Stimulated activated CD8-positive, alpha-beta memory T cell treated with anti-CD3 and anti-CD28 coated beads, Interleukin-4, amount 100 ng/mL, for 4 hours (primary cell): ENCODE measurements at places on chromosomes 16 and 17.

GRCh38 chr16:51621610-51622009 lies 470.5 kb upstream of the SALL1 start:
- DNase-seq: no peak

- no peak for DNase-seq
Observed at GRCh38 chr16:12082226-12082887, 105.8 kb downstream of the SNX29 start.

GRCh38 chr16:57531253-57531575 lies 5.2 kb downstream of the CCDC102A start:
- DNase-seq: no peak

- DNase-seq: no peak
Observed at GRCh38 chr16:3063625-3064386, 1.6 kb upstream of the IL32 start.

GRCh38 chr17:79549141-79549915 lies 61.5 kb downstream of the RBFOX3 start:
- no peak for DNase-seq

DNA sequence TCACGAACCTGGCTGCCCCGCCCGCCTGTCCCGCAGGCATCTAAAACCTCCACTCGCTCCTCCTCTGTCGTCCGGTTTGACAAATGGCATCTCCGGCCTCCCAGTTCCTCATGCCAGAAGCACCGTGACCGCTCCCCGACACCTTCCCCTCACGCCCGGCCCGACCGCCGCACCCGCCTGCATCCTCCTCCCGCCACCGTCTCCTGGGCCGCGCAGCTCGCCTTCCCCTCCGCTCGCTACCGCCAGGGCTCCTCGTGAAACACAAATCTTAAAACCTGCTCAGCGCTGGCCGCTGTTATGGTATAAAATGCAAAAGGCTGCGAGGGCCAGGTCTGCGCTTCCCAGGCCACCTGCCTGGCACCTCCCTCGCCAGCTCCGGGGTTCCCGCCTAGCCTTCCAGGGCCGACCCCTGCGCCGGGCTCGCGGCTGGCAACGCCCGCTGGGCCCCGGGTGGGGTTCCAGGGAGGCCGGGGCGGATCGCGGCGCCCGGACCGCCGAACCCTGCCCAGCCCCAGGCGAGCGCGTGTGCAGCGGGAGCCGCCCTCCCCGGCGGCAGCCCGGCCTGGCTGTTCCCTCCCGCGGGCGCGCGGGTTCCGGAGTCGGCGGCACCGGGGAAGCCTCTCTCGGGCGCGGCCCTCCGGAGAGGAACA lies 488 bp downstream of the SPSB3 start:
- no peak for DNase-seq

DNA sequence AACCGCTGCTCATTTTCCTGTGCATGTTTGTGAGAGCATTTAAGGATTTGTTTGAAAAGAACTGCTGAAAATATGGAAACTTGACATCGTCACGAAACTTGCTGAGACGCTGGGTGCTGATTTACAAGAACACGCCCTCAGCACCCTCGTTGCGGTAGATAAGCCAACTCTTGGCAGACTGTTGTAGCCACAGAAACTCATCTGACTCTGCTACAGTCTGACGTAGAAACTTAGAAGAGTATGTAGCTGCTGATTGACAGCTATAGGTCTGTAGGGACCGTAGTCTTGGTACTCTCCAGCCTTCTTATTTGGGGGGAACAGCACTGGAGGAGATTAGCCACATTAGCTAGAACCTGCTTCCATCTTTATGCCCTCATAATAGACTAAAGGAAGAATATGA lies 36.1 kb upstream of the MYH2 start:
- no peak for DNase-seq

- DNase-seq: no peak
Observed at GRCh38 chr17:33925649-33926048, 329.4 kb upstream of the CCL2 start.

GRCh38 chr16:50864386-50864785 lies 122.5 kb downstream of the CYLD start:
- DNase-seq: no peak

DNA sequence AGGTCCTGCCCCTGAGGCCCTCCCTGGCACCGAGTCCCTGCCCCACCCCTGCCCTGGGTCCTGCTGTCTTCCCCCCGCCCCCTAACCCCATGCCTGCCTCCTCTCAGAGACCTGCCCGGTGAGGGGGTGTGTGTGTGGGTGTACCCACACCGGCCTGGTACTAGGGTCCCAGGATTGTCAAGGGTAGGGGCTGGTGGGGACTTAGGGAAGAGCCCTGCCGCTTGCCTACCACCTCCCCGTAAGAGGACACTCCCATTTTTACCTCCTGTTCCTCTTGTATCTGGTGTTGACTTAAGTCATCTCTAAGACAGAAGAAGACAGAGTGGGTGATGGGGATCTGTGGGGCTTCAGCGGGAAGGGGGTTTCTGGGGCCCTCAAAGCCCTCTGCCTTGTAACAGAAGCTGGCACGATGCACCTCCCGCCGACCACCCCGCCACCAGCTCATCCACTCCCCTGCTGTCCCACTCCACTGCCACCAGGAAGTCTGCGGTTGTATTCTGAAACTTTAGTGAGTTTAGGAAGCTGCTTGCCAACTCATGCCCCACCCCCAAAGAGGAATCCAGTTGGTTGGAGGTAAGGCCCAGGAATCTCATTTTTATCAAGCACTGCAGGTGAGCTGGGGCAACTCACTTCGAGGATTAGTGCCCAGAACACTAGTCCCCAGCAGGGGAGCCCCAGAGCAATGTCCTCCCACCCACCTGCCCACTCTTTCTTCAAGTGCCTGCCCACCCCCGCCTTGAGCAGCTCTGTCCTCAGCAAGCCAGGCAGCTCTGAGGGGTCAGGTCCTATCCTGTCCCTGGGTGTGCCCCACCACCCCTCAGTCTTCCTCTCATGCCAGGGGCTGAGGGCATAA lies 5.6 kb downstream of the SPATA32 start:
- no peak for DNase-seq

- no peak for DNase-seq
Observed at GRCh38 chr16:48292452-48292851, 45.1 kb upstream of the ABCC11 start.

DNA sequence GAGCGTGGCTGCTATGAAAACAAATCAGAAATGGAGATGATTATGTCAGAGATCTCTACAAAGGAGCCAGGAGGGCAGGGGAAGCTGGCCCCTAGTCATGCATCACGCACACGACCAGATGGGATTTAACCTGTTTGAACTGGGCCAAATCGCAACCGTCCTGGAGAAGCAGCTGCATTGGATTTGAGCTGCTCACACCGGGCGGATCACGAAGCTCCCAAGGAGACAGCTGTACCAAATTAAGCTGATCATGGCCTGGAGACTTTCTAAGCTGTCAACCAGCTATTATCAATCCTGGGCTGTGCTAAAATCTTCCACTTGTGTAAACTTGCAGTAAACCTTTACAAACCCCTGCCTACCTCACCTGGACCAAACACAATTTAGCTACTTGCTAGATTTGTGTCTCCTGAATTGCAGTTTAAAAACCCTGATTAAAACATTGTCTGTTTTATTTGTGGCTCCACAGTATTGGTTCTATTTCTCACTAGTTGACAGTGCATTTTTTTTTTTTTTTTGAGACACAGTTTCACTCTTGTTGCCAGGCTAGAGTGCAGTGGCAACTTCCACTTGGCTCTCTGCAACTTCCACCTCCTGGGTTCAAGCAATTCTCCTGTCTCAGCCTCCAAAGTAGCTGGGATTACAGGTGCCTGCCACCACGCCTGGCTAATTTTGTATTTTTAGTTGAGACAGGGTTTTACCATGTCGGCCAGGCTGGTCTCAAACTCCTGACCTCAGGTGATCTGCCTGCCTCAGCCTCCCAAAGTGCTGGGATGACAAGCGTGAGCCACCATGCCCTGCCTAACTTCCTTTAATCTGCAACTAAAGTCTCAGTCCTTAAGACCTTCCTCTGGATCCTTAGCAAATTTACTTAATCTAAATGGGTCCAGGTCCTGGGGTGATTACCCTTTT lies 98.3 kb upstream of the GRIN2A start:
- DNase-seq: no peak

- DNase-seq: no peak
Observed at GRCh38 chr17:50111673-50112655, 16.8 kb downstream of the PDK2 start.

- DNase-seq: peak; percentile 86
Observed at GRCh38 chr17:2814481-2815341, 18.5 kb downstream of the RAP1GAP2 start.

DNA sequence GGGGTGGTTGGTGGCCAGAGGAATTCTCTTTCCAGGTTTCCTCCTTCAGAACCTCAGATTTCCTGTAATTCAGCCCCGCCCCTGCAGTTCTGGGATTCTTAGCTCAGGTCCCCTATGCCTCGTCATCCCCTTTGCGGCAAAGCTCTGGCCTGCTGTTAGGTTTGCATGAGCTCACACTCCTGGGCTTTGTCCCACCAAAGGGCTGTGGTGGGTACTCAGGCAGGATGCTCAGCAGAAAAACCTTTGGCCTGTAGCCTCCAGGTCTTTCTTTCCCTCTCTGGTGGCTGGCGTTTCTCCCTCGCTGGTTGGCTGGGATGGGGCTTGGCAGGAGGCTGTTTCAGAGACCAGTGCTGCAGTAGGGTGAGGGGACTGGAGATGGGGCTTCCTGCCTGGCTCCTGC lies 9.6 kb upstream of the PLEKHG4 start:
- DNase-seq: no peak

DNA sequence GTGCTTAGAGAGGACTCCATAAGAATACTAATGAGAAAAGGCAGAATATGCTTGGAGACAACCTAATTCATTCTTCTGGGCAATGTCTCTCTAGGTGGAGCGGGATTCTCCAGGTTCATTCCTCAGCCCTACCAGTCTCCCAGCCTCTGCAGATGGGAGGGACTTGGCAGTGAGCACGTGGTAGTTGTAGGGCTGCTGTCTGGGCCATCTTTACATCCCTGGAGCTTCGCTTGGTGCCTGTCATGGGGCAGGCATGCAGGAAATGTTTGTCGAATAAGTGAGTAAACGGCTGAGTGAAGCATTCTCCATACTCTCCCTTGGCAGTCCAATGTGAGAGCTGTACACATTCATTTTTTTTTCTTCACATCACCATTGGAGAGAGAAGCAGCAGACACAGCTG lies 387.5 kb downstream of the UTP18 start:
- DNase-seq: no peak

- no peak for DNase-seq
Observed at GRCh38 chr17:18176176-18176575, 7.5 kb upstream of the ALKBH5 start.

GRCh38 chr16:10368969-10369551 lies 16.8 kb upstream of the ATF7IP2 start:
- no peak for DNase-seq

DNA sequence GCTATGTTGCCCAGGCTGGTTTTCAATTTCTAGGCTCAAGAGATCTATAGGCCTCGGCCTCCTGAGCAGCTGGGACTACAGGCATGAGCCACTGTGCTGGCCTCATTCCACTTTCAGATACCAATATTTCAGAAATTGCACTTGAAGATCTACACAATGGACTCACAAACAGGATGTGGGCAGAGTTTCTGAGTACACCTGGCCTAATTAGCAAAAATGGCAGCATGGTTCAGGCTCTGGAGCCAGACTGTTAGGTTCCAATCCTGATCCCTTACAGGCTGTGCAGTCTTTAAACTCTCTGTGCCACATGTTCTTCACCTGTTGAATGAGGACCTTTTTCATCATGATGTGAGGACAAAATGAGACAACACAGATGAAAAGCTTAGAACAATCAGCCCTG lies 32.2 kb downstream of the RNF157 start:
- no peak for DNase-seq
